ENCODE measurements at places on chromosomes 4 and X.

- DNase-seq, result peak; percentile 9
These were observed 469 bp downstream of the IRS4 start for GRCh38 chrX:108735679-108736508.

- DNase-seq, result no peak
These were observed 63.6 kb upstream of the MAP3K15 start for GRCh38 chrX:19578956-19579355.

- no peak for DNase-seq
These were observed 38.1 kb upstream of the GK2 start for GRCh38 chr4:79446145-79446544.

DNA sequence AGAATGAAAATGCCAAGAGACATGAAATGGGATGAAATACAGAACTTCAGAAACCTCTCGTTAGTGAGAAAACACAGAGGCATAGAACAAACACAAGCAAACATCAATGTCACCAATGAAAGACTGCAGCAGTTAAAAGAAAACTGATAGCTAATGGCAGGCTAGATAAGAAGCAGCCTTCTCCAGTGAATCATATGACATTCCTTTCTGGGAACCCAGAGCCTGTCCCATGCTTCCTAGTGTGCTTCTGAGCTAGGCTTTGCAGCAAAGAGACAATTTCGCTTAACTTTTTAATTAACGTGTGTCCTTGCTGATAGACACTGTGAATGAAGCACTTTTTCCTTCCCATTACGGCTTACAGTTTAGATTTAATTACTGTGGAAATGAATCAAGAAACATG lies 444.6 kb downstream of the IL15 start:
- no peak for DNase-seq

DNA sequence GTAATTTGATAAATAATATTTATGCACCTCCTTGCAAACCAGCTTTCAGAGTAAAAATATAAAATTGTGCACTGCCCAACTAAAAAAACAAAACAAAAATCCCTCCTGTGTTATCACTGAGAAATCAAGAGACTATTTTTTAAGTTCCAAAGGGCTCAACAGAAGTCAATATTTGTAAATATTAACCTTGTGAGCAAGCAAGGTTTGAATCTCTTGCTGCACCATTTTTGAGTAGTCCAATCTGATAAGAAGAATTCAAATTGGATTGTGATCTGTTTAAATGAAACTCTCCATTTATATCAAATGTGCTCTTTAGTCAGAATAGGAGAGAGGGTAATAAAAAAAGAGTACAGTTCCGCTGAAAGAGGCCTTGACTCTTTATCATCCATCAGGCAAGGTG lies 520.2 kb downstream of the RAB28 start:
- no peak for DNase-seq

DNA sequence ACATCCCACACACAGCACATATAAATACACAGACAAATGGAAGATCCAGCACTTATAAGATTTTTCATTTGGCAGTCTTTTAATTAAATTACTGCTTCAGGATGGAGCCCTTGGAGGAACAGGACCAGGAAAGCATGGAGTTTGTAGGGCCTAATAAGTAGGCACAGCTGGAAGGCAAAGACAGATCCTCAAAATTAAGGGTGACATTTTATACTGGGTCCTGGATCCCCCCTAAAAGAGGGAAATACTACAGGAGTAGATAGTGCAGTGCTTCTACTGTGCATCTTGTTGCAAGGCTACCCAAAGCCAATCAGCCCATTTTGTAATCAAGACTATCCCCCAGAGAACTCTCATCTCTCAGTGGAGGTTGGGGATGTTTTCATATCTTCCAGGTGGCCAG lies 1860.7 kb upstream of the PCDH10 start:
- no peak for DNase-seq

GRCh38 chr4:181528570-181529184 lies 714.5 kb upstream of the TENM3 start:
- peak; percentile 61 for DNase-seq

GRCh38 chr4:102604222-102604940 lies 103.2 kb downstream of the NFKB1 start:
- DNase-seq, result no peak

- no peak for DNase-seq
These were observed 19.2 kb downstream of the PPP3CA start for GRCh38 chr4:101328063-101328602.

- peak; percentile 67 for DNase-seq
These were observed 51.5 kb downstream of the SEL1L3 start for GRCh38 chr4:25811374-25811690.

GRCh38 chr4:180925805-180926204 lies 1317.4 kb upstream of the TENM3 start:
- DNase-seq, result no peak

DNA sequence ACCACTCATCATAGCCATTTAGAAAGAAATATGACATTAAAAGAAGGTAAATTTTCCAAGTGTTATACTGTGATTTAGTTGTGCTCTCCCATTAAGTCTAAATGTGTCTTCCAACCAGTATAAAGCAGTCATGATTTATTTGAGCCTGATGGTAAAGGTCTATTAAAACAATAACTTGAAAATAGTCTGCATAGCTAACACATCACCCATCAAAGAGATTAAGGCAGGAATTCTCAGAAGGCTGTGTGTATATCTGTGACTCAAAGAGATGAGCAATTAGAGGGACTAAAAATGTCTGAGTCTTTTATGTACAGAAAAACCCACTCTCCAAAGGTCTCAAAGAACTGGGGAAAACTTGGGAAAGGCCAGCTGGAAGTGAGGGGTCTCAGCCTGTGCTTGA lies 70.3 kb upstream of the IQCM start:
- DNase-seq, result peak; percentile 80

DNA sequence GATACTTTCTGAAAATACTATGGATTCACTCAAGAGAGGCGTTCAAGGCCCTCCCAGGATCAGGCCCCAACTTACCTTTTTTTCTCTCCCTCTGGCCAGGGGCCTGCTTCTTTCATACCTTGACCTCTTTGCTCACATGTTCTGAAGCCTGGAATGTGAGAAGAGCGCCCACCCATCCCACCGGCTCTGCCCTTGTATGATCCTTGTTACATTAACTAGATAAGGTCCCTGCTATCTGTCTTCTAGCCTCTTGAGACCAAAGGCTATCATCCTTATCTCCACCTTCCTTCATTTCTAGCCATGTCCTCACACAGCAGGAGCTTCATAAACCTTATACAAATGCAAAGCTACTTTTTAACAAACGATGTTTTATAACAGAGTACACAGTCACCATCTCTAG lies 45.9 kb downstream of the PROM1 start:
- DNase-seq, result no peak

DNA sequence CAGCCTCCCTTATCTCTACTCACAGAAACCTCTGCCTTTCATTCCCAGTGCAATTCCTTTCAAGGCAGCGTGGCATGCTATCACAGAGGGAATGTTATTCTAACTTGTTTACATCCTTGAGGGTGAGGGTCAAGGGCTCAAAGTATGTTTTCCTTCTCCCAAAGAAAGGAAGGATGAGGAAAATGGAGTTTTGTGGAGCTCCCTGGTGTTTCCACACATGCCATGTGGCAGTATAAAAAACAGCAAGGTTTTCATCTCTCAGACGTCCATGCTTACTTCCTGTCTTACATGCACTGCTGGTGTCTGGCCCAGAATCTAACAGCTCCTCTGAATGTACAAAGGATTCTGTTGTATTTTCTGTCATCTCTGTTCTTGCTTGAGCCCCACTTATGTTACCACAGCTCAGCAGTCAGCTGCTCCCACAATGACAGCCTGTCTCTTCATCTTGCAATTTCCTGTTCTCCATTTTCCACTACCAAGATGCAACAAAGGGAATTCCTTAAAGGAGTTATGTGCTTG lies 128.0 kb downstream of the SNCA start:
- DNase-seq, result peak; percentile 52

DNA sequence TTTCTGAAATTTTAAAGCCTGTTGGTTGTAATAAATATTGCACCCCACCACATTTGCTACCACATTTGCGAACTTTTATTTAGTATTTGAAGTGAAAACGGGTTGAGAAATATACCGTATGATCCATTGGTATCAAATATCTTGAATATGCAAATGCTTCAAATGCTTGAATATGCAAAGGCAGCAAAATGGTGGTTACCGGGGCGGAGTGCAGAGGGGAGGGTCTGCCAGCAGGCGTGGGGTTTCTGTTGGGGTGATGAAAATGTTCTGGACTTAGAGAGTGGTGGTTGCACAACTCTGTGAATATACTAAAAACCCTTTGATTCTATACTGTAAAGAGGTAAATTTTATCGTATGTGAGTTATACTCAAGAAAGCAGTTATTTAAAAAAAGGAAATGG lies 35.3 kb downstream of the SHROOM2 start:
- DNase-seq, result no peak

DNA sequence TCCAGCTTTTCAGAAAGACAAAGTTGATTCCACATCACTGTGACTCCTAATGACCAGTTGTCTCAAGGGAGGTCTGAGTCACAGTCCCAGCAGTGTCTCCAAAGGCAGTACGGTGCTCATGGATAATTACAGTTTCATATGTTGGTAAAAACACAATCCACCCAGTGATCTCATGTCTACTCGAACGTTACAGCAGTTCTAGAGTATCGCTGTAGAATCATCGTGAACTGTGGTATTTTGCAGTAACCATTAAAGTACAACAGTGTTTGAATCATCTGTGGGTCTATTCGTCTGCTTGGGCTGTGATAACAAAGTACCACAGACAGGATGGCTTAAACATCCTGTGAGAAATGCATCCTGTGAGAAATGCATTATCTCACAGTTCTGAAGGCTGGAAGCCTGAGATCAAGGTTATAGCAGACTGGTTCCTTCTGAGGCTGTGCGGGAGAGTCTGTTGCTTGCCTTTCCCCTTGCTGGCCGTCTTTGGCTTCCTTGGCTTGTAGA lies 121.1 kb upstream of the SORBS2 start:
- peak; percentile 81 for DNase-seq

DNA sequence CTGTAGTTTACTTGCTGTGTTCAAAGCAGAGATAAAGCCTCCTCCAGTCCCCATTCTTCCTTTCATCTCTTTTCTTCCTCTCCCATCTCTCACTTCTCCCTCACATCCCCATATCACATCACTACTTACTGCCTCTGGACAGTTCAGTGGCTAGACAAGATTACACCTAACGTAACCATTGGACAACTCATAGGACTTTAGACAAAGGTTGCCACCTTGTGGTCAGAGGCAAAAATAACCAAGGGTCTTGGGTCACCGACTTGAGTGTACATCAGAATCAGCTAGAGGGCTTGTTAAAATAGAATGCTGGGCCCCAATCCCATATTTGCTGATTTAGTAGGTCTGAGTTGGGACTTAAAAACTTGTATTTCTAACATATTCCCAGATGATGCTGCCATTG lies 109.3 kb upstream of the DGKK start:
- DNase-seq, result peak; percentile 63

DNA sequence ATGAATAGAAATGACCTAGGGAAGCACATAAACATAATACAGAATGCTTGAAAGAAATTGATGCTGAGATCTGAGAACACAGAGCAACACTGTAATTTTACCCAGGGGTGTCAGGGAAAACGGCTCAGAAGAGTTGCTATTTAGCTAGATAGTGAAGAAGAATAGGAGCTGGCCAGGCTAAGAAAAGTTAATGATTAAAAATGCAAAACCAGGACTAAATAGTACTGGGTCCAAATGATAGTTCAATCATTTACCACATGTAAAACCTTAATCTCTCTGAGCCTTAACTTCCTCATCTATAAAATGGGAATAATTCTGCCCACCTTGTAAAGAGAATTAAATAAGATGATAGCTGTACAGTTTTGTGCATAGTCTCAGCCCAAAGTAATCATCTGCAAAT lies 97.1 kb downstream of the PARM1 start:
- DNase-seq, result no peak

DNA sequence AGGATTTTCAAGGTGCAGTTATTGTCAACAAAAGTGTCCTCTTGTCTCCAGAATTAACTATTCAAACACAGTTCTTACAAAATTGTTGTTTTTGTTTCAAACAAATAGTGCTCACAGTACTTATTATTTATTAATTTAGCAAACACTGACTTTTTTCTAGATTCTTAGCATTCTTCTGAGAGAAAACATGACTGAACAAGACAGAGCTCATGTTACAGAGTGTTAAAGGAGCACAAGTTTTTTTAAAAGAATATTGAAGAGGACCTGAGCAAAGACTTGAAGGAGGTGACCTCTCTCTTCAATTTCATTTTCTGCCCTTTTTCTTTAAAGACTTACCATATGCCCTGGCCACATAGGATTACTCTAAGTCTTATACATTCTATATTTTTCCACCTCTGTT lies 2220.3 kb upstream of the AGA start:
- DNase-seq, result peak; percentile 2

- no peak for DNase-seq
These were observed 3.1 kb downstream of the NKX3-2 start for GRCh38 chr4:13541176-13541604.

- DNase-seq, result peak; percentile 85
These were observed 33.4 kb upstream of the RBM47 start for GRCh38 chr4:40662962-40663604.

DNA sequence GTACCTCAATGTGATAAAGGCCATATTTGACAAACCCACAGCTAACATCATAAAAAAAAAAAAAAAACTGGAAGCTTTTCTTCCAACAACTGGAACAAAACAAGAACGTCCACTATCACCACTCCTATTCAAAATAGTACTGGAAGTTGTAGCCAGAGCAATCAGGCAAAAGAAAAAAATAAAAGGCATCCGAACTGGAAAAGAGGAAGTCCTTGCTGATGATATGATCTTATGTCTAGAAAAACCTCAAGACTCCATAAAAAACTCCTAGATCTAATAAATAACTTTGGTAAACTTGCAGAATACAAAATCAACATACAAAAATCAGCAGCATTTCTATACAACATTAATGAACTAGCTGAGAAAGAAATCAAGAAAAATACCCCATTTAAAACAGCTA lies 134.3 kb downstream of the TEX11 start:
- DNase-seq, result no peak

DNA sequence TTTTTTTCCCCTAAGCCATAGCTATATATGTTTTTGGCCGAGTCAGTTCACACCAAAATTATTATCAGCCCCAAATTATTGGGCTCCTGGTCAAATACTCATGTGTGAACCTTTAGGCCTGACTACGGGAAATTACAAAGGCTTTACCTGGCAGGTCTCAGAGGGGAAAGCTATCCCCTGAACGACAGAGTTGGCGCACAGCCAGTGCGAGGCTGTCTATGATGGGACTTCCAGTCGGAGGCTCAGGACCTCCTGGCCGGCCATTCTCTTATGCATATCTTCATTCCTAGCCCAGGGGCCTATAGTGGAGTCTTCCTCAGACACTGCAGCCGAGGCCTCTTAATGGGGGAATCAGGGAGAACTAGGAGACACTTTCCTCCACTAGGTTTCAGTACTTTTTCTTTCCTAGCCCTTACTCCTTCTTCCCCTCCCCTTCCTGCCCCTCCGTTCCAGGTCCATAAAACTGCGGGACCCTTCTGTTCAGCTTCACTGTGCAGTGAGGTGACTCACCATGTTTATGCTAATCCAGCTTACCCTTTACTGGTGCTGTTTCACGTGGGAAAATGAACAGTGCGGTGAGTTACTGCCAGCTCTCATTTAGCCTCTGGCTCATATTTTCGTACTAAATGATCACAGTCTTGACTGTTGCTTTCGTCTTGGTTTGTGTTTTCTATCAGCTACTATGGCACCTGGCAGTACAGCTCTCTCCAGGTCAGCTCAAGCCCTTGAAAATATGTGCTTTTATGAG lies 533.9 kb downstream of the FSTL5 start:
- DNase-seq, result peak; percentile 65

- DNase-seq, result peak; percentile 15
These were observed 647.0 kb upstream of the PCDH7 start for GRCh38 chr4:30073011-30073710.
